Bronchial epithelial cell (primary cell): ENCODE measurements at places on chromosomes 2 and 18.

GRCh38 chr2:221554769-221555493 lies 17.2 kb downstream of the EPHA4 start:
- DNase-seq, result no peak

DNA sequence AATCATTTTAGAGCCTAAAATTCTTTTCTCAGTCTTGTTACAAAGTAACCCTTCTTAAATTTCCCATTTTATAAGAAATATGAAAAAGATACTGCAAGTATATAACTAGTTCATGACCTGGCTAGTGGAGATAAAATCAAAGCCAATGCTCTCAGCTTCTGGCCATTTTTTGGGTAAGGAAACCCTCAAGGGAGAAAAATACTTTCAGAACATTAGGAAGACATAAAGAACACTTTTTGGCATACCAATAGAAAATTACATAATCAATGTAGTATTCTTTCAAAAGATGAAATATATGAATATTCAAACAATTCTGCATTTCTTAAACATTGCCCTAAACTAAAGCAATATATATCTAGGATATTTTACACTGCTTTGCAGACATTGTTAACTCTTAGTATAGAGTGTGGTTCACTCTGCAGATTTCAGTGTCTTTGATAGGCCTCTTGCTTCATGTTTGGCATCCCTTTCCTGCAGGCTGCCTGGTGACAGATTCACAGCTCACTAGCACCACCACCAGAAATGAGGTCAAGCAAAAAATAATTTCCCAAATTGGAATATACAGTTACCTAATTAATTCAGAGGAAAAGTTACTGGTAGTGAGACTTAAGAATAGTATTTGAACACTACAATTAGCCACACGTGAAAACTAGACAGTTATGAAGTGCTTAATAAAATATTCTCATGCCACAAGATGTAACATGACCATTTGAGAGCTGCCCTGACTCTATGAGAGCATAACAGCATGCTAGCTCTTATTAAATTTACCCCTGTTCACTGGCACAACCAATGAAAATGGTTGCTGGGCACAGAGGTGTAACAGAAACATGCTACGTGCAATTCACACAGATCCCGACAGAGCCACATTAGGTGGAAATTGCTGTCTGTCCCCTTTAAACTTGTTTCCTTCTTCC lies 36.0 kb downstream of the PAIP2B start:
- DNase-seq, result peak; percentile 25

GRCh38 chr2:218516614-218517013 lies 51.5 kb downstream of the USP37 start:
- DNase-seq, result peak; percentile 43

DNA sequence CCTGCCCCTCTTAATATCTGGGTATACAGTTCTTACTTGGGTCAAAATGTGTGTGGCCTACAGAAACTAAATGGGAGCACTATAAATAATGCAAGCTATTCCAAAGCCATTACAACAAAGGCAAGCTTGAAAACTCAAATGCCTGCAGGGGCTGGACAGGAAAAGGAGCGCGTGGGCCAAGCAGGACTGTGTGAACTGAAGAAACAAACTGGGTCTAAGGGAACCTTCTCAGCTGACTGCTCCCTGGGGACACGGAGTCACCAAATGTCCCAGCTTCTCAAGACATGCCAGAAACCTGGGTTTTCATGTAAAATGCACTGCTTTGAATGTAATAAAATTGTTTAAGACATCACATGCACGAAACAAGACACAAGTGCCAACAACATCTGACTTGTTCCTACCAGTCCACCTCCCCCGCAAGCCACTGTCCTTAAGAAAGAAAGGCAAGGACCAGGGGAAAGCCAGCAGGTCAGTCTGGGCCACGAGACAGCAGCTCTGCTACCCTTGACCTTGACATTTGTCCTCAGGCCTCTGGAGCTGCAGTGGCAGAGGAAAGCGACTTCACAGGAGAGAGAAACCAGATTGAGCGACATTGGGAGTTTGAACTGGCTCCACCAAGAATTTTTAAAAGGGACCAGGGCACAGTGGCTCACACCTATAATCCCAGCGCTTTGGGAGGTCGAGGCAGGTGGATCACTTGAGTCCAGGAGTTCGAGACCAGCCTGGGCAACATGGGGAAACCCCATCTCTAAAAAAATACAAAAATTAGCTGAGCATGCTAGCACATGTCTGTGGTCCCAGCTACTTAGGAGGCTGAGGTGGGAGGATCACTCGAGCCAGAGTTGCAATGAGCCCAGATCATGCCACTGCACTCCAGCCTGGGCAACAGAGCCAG lies 89.7 kb upstream of the SH3BP4 start:
- DNase-seq, result peak; percentile 46

DNA sequence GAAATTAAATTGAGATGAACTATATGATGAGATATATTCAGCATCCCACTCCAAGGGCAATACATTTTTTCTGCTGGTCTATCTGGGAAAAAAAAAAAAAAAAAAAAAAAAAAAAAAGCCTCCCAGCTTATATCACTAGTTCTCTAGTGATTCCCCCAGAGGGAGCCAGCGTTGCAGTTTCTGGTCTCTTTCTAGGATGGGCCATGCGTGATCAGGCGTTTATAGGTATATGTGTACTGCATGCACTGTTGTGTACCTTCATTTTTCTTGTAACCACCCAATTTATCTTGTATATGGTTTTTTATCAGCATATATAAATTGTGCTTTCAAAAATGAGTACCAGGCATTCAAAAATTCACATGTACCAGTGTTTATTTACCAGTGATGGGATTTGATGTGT lies 35.1 kb downstream of the DCDC2C start:
- no peak for DNase-seq

GRCh38 chr2:176424746-176425145 lies 155.5 kb downstream of the MTX2 start:
- no peak for DNase-seq

GRCh38 chr2:237594514-237594871 lies 4.0 kb upstream of the RAB17 start:
- DNase-seq, result no peak

DNA sequence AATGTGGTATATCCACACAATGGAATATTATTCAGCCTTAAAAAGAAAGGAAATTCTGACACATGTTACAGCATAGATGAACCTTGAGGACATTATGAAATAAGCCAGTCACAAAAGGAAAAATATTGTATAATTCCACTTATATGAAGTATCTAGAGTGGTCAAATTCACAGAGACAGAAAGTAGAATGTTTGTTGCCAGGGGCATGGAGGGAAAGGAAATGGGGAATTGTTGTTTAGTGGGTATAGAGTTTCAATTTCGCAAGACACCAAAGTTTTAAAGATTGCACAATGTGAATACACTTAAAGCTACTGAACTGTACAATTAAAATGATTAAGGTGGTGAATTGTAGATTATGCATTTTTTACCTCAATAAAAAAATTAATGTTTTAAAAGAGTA lies 92.9 kb downstream of the TXNL1 start:
- peak; percentile 43 for DNase-seq

DNA sequence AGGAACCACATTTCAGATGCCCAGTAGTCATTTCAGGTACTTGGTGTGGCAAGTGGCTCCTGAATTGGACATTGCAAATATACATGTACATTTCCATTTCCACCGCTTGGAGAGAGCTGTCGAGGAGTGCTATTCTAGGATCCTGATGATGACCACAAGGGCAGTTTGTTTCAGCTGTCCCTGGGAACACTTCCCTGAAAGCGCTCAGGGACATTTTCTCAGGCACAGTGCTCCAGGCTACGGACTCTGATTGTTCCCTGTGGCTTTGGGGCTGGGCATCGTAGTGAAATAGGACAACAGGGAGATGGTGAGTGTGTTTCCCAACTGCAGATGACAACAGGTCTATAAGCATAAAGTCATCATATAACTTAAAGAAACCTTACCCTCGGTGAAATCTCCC lies 3.1 kb downstream of the DBI start:
- no peak for DNase-seq

DNA sequence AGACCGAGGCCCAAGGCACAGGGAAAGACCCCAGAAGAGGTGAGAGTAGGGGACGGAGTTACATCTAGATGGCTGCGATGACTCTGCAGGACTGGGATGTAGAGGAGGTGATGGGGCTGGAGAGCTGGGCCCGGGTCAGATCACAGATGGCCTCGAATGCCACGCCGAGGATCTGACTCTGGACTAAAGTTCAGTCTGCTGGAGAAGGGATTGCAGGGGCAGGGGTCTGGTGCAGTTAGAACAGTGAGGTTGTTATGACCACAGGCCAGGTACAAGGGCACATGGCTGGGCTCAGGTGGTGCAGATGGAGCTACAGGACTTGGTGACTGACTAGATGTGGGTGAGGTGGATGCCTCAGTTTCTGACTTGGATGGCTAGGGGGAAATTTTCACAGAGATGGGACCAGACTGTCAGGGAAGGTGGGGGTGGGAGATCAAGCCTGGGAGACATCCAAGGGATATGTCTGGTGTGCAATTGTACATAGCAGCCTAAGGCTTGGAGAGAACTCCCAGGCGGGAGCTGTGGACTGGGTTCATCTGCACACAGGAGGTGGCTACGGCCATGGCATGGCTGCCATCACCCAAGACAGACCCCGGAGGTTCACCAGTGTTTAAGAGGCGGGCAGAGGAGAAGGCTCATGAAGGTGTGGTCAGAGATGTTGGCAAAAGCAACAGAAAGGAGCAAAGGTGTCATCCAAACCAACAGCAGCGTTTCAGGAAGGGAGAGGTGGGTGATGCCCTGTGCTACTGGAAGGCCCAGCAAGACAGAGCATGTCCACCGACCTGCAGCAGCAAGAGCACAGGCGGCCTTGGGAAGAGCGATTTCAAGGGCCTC lies 66.9 kb downstream of the CIB4 start:
- peak; percentile 49 for DNase-seq

- DNase-seq, result no peak
Measured at GRCh38 chr18:75582406-75582821, 154.9 kb upstream of the SMIM21 start.

- no peak for DNase-seq
Measured at GRCh38 chr2:143608063-143608423, 478.8 kb downstream of the ARHGAP15 start.

GRCh38 chr2:130251873-130252620 lies 53.8 kb upstream of the TUBA3E start:
- no peak for DNase-seq

DNA sequence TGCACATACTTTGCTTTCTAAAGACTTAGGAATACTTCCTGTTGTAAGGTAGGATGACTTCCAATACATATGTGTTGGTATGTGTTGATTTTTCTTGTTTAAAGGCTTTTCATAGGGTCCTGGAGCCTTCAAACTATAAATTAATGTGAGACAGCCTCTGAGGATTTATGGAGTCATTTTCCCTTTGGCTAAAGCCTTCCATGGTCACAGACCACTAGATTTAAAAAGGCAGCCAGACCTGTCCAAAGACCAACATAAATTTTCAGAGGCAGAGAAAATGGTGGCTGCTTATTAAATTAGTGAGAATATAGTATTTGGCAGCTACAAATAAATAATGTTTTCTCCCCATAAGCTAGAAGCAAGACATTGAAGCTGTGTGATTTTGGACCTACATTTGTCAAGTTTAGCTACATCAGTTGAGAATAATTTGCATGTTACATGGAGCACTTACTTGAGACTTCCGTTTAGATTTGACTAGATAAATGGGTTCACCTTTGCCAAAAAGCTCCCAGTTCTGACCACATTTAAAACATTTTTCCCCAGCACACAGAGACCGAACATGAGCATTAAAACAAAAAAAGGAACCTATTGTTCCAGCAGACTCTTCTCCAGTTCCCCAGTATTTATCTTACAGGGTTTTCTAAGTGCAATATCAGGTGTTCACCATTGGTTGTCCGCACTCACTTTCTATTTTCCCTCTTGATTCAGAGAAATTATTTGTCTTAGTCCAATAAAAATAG lies 402.9 kb downstream of the PARD3B start:
- DNase-seq, result no peak

- peak; percentile 74 for DNase-seq
Measured at GRCh38 chr2:200373973-200374416, 67.5 kb downstream of the SPATS2L start.

GRCh38 chr2:98505971-98506664 lies 61.5 kb downstream of the INPP4A start:
- peak; percentile 52 for DNase-seq
